OCI-LY7 (cell line): ENCODE measurements at places on chromosomes 6 and 20.

DNA sequence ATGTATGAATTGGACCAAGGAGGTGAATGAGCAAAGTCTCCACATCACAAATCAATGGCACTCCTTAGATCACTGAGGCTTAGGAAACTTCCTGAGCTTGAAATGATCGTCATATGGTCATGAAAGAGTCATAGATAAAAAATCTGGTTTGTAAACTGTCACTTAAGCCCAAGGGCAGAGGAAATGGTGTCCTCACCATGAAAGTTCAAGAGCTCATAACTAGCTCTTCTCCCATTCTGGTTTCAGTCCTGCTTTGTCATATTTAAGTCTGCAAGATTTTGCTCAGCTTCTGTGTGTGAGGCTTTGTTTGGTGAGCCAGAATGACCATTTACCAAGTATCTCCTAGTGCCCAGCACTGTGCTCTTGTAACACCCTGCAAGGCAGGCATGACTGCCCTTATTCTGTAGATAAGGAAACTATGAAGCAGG lies 60.5 kb downstream of the GJA10 start:
- no peak for DNase-seq

DNA sequence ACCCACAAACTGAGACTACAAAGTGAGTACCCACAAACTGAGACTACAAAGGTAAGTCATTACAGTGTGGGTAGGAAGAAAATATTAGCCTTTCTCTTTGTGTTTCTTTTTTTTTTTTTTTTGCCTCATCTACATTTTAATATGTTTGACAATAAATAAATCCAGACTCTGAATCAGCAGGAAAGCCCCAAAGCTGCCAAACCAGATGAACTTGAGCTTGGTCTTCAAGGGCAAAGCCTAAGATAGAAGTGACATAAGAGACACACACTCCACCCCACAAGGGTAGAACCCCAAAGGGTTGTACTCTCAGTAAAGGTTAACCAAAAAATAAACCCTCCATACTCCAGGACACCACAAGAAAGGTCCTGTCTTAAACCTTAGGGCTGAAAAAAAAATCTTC lies 326.8 kb upstream of the ARID1B start:
- DNase-seq = no peak

- no peak for DNase-seq
Measured at GRCh38 chr6:152173957-152174356, 366.5 kb downstream of the ESR1 start.

GRCh38 chr20:61699495-61700374 lies 365.9 kb downstream of the TAF4 start:
- DNase-seq = no peak

GRCh38 chr20:12217382-12217781 lies 299.7 kb downstream of the BTBD3 start:
- DNase-seq = no peak

DNA sequence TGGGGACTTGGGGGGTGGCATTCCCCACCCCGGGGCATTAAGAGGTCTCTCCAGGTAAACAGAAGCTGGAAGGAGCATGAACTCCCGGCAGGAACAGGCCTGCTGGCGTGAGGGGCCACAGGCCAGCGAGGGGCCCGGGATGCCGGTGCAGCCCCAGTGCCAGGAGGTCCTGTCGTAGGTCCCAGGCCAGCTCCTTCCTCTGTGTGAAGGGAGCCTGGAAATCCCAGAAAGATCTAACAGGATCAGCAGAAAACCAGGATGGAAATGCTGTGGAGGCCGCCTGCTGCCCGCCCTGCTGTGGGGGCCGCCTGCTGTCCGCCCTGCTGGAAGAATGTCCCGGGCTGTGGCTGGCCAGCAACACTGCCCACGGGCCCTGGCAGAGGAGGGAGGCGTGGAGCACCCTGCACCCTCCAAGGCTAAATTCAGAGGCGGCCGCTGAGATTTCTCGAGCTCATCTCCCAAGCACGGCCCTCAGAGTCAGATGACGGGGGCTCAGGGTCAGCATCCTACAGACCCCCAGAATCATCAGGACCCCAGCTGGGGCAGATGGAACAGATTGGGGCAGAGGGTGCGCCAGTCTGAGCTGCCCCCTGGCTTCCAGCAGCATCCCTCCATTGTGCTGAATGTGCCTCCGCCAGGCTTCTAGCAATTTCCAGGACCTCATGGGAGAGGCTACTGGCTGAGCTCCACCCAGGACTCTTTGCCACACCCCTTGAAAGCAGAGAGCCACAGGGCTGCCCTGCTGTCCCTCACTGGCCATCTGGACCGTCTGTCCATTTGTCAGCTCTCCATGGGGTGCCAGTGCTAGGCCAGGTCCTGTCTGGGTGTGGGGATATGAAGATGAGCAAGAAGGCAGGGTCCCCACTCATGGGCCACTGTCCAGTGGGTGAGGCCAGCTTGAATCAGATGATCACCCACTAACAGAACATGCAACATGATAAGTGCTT lies 32.2 kb upstream of the SLCO4A1 start:
- no peak for DNase-seq

GRCh38 chr20:21513881-21514540 lies at the start of gene NKX2-2:
Gene NKX2-2, minus strand, starts transcription at chr20:21514064. Its CDS starts 395 bp downstream, at chr20:21513669.
- DNase-seq = no peak

DNA sequence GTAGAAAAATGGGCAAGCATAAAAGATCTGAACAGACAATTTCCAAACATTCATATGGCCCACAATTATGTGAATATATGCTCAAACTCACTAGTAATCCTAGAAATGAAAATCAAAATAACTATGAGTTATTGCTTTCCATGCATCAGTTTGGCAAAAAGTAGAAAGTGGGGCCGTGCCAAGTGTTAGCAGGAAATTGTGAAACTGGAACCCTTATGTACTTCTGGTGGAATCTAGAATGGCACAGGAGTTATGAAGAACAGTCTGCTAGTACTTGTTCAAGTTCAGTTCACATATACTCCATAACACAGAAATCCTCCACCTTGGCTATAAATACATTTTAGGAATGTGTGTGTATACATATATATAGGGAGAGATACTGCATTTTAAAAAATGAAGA lies 89.8 kb downstream of the EYA2 start:
- DNase-seq = no peak

DNA sequence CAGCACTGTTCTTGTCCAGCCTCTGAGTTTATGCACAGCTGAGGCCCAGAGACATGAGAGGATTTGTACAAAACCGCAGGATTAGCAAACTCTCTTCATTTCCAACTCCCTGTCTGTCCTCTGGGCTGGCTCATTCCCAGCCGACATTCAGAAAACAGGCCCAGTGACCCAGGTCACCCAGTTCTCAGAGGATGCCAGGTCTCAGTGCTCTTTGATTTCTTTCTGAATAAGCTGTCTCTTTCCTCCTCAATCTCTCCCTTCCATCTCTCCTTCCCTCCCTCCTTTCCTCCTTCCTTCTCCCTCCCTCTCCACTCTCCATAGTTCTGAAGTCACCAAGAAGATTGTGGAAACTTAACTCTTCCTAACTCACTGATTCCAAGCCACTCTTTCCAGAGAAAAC lies 372.7 kb upstream of the SULF2 start:
- DNase-seq = no peak

DNA sequence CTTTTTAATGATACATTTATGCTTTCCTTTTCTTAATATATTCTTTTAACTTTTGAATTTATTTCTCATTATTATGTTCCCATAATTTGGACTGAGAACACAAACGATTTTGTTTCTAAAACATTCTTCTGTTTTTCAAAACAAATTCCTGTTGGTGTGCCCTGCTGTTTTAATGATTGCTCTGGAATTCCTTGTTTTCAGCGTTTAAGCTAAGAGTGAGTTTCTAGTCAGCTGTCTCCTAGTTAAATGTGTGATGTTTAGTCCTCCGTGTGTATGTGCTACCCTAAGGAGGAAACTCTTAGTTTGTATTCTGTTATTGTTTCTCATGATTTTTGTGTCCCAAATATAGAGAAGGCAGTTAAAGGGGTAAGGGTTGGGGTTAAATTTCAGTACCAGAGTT lies 306.1 kb upstream of the RGS17 start:
- no peak for DNase-seq

- DNase-seq = no peak
Measured at GRCh38 chr6:139824864-139825263, 450.4 kb upstream of the CITED2 start.

DNA sequence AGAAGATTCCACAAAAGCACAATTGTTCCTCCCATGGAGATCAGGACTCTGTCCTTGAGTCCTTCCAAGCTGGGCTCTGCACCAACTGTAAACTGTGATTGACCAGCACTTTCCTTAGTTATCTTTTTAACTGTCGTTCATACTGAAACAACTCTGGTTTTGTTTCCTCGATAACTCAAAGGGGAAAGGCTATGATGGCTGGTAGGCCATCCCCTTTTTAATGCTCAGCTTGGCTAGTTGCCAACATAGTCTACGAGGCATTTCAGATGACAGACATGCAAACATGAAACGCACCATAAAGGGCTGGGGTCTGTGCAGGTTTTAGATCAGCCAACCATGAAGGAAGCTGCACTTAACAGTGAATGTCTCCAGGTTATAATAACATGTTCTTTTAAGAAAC lies 497.1 kb upstream of the ARID1B start:
- peak; percentile 99 for DNase-seq

GRCh38 chr6:20408851-20409250 lies 7.2 kb downstream of the E2F3 start:
- no peak for DNase-seq

- DNase-seq = no peak
Measured at GRCh38 chr6:104589940-104590339, 269.8 kb downstream of the HACE1 start.

DNA sequence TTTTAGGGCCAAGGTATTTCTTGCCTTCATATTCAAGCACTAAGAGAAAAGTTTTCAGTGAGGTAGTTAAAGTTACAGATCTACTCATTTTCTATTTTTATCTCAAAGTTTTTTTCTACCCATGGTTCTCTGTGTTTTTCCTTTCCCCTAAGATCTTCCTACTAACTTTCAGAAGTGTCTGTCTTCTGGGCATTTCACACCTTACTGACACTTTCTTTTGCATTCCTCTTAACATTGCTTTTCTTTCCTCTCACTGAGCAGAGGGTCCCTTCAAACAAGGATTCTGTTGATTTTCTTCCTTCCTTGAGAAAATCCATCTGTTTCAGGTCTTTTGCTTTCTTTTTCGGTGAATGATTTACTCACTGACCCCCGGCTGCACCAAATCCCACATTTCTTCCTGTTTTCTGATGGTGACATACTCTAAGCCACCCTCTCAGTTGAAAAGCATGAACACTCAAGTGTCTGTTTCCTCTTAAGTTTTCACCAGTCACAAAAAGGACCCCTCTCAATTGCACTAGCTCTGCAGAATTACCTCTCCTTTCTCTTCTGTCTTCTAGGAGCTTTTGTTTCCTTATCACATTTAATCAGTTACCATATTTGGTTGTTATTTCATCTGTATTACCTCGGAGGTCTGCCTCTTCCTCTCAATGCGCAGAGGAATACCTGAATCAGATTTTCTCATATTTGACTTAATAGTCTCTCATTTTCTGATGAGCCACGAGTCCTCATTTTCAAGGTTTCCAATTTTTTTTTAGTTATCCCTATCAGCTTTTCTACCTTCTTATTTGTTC lies 73.5 kb upstream of the RNF217 start:
- DNase-seq = no peak

GRCh38 chr6:26375270-26375669 lies 7.6 kb upstream of the BTN2A2 start:
- DNase-seq = peak; percentile 67

DNA sequence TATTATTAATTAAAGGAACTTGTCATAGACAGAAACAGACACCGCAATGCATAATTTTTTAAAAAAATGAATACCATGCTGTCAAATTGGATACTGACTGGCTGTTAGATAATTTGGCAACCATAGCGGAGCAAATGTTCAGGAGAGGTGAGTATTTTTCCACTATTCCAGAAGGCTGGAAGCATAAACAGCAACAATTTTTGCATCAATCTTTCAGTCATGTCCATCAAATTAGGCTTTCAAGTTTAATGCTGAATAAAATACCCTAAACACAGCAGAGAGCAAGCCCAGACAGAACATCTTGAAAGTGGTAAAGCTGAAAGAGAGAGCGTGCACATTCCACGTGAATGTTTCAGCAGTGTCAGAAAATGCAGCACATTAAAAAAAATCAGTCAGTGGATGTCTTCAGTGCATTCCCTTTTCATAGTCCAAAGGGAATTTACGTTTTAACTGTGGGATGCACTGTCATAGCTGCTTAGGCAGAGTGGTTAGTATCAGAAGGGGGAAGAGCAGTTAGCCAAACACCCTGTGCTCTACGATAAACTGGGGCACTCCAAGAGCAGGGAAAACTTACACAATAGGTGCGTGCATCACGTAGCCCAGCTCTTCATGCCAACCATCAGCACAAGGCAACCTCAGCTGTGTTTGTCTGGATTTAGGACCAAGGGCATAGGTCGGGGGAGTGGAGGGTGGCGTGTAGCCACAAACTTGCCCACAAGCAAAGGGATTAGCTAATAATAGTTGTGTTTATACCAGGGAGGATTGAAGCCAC lies 116.2 kb upstream of the STMND1 start:
- no peak for DNase-seq

- DNase-seq = peak; percentile 84
Measured at GRCh38 chr6:11460837-11461661, 76.5 kb upstream of the TMEM170B start.

DNA sequence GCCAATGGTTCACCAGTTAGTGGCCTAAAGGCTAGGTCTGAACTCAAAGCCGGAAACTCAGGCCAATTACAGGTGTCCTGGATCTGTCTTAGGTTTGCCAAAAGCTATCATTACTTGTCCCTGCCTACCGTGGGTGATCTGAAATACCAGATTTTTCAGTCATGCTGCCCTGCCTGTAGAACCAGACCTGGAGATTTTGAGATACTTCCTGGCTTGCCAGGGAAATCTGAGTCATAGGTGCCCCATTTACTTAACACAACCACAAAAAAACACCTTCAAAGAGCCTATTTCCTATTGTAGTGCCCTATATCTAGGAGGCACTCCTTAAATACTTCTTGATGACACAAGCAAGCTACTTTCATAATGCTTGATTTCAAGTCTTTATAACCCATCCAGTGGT lies 13.9 kb upstream of the RANBP9 start:
- no peak for DNase-seq

DNA sequence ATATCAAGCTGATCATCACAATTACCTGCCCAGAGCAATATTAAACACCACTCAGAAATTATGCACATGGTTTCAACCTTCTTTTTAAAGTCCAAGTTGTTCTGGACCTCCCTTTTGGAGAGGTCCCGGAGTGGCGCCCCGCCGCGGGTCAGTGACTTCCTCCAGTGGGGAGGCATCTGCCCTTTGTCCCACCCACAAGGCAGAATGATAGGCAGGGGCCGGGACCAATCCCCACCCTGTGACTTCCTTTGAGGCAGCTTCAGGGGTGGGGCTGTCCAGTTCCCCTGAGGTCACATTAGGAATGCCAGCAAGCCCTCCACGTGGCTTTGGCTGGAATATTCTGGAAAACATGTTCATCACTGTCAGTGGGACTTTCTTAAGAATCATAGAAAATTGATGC lies 207.0 kb downstream of the ANKRD60 start:
- DNase-seq = no peak

DNA sequence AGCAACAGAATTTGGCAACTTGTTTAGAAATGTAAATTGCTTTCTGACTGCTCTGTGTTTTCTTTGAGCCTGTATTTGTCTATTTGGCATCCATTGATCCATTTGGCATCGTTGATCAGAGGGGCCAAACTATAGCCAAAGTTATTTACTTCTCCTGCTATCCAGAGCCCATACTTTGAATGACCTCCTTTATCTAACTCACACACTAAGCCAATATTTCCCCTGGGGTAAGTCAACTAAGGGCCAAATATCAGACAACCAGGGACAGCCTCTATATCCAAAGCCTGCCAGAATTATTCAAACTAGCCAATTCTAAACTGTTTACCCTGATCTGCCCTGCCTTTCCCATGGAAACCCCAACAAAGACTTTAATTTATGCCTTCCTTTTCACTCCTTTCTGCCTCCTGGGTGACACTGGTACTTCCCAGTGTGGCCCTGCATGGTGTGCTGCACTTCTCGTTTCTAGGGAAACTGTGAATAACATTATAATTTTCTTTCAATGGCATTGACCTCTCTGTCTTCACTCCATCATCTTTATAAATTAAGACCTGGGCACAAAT lies 19.8 kb upstream of the ZNF184 start:
- no peak for DNase-seq
